ENCODE measurements at places on chromosomes 16 and 17.
A peak's percentile ranks its signal among the peaks of the same experiment; 100 is the strongest.

DNA sequence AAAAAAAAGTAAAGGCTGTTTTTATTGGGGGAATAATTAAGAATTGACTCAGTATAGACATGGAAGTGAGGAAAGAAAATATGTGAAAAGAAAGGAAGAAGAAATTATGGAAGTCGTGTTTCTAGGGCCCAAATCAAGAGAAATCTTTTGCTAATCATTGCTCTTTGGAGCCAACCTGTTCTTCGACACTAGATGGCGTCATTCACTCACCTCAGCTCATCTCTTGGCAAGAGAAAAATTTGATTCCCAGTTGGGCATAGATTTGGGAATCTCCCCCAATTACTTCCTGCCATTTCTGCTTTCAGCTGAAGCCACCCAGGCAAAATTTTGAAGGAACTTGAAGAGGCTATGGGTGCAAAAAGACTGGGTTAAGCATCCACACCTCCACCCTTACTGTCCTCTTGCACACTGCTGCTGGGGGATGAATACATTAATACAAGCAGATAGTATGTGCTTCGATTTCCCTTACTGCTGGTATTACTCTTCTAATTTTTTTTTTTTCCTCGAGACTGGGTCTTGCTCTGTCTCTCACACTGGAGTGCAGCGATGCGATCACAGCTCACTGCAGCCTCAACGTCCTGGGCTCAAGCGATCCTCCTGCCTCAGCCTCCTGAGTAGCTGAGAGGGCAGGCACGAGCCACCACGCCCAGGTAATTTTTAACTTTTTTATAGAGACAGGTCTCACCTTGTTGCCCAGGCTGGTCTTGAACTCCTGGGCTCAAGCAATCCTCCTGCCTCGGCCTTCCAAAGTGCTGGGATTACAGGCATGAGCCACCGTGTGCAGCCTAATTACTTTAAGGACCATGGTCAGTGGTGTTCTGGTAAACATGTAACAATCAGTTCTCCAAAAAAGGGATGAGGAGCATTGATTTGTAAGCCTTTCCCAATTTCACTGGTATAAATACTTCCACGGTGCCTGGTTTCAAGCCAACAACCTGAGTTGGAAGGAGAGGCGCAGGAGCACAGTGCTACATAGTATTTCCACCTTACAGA is 13.5 kb downstream of the PSMD7 start:
- DNase-seq: peak; percentile 41

DNA sequence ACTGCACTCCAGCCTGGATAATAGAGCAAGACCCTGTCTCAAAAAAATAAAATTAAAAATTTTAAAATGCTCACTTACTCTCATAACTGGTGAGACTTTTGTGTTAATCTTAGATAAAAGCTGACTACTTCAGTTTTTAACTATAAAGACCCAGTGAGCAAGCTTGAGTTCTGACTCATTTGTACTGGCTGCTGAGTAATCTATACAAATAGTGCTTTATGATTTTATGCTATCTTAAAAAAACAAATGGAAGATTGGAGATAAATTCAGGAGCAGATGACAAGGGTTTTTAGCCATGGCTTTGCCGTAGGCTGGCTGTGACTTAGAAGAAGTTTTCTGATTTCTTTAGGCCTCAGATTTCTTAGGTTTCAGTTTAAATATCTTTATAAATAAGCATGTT is 30.5 kb downstream of the SNTB2 start:
- no peak for DNase-seq

DNA sequence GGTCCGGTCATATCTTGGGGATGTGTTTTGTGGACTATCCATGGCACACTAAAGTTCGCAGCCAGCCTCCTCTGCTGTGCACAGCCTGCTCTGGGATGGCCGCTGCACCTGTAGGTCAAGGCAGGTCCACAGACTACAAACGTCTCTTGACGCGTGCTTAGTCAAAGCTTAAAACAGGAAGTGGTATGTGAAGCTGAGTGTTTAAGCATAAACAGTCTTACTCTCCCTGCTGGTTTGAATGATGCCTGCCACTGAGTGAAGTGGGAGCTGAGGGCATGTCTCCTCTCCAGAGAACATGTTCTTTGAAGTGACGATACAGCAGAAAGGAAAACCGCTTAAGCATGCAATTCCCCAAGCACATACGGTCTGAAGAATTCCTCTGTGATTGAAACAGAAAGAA is 365.6 kb downstream of the SLC39A11 start:
- peak; percentile 28 for DNase-seq

GRCh38 chr17:32307658-32308057 is 34.3 kb downstream of the C17orf75 start:
- no peak for DNase-seq

DNA sequence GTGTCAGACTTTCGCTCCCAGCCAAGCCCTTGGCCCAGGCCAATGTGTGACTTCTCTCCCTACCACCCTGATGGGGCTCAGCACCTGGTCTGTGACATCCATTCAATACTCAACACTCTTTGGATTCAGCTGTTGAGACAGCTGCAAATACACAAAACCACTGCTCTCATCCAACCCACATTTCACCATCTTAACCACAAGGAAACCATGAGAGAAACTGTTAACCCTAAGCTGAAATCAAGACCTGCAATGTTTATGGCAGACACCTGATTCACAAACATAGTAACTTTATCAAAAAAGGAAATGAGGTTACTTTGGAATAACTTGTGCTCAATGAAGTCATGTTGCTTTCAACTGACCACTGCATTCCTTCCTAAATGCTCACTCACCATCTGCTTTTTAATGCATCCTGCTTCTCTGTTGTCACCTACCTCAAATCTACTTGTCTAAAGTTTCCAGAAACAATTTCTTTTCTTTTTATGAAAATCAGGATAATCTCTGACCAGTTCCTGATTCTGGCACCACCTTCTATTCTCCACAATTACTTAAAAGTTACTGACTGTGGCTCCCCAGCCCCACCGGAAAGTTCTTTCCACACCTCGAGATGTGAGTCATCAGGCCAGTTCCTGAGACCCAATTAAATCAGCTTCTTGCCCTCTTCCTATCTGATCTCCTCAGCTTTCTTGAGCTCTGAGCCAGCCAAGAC is 88.2 kb downstream of the NOG start:
- DNase-seq: no peak

- DNase-seq: no peak
Measured at GRCh38 chr16:80265624-80266306, 275.0 kb upstream of the DYNLRB2 start.
